ENCODE measurements at places on chromosomes 3 and 15. TPM values are rescaled to one million over a fixed set of nuclear protein-coding genes. Genes with fewer than 3 reads are reported as not detected.

Gene SCAANT1
- total RNA-seq = not detected

Gene EEF1AKMT4
- 5.3 TPM for total RNA-seq

Gene TPRG1
- 2.7 TPM for total RNA-seq

Gene FBXO40
- total RNA-seq = not detected

Gene ACKR2
- 4.9 TPM for total RNA-seq

Gene ACP3
- 32.6 TPM for total RNA-seq

DNA sequence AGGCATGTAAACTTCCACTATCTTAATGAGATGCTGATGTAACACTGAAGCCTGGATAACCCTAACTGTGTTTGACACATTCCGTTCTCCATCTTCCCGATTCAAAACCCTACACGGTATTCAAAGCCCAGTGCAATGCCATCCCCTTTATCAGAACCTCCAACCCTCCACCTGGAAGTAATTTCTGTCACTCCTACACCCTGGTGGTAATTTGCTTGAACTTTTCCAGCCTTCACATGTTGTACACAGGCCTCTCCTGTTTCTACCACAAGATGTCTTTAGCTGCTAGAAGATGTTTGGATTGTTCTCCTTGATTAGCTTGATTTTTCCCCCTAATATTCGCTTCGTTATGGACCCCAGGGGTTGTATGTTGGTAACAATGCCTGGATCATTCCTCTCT lies 208.9 kb downstream of the CHST2 start:
- no peak for DNase-seq

DNA sequence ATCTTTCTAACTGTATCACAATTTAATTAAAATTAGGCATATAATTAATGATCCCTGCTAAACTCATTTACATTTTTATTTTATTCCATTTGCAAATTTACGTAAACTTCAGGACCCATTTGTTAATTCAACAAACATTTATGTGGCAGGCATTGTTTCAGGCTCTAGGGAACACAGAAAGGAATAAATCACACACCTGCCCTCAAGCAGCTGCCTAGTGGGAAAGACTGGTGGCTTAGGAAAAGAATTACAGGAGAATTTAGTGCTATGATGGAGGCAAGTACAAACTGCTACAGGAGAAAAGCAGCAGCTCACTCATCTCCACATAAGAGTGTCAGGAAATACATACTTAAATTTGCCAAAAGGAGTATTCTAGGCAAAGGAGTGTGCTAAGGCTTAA lies 11.2 kb downstream of the CBLB start:
- no peak for DNase-seq

GRCh38 chr15:90869140-90869541 lies 753 bp downstream of the FURIN start:
- no peak for DNase-seq

GRCh38 chr3:142725357-142725739 lies 1.5 kb downstream of the TRPC1 start:
- no peak for DNase-seq

DNA sequence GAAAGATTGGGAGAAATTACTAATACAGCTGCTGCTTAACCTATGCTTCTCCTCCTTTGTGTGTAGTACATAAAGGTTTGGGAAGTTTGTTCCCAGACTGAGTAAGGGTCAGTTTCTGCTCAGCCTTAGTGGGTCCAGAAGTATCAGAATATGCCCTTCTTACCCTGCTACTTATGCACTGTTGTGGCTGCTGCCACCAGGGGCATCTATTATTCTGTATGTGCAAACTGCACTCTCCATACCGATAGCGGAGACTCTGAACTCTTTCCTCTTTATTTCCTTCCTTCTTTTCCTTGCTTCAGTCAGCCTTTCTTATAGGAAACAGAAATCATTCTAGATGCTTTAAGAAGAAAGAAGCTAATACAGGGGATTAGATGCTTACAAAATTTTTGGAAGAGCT lies 4.0 kb downstream of the NEDD4 start:
- no peak for DNase-seq
